ENCODE measurements at places on chromosomes 11 and 22.

- no peak for DNase-seq
Observed at GRCh38 chr11:13260201-13260962, 17.2 kb upstream of the BMAL1 start.

DNA sequence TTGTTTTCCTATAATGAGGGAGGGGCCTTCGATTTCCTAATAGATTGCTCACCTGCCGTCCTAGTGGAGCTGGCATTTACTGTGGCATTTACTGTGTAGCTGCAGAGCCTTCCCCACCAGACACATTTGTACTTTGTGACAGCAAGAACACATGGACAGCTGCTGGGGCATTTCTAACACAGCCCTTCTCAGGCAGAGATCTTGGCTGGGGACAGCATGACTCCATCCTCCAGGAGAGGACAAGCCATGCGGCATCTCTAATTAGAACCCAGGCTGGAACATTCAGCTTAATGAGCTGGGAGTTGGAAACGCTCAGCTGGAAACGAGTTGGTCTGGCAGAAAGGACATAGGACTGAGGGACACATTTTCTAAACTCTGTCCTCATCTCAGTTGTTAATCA is 887.5 kb downstream of the NTM start:
- DNase-seq, result no peak

GRCh38 chr11:8381343-8381742 is 117.7 kb upstream of the LMO1 start:
- DNase-seq, result no peak

DNA sequence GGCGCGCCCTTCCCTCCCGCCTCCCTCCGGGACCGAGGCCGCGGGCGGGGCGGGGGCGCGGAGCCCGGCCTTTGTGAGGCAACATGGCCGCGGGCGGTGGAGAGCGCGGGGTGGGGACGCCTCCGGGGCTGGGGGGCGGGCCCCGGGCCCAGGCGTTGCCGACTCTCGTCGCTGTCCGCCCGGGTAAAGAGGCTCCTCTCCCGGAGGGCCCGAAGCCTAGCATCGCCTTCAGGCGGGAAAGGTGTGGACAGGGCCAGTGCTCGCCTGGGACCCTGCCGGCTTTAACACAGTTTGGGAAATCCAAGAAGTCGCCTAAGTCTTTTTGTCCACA is 369 bp downstream of the DGCR8 start:
- no peak for DNase-seq

- DNase-seq, result no peak
Observed at GRCh38 chr11:95378111-95378510, 147.1 kb upstream of the SESN3 start.

DNA sequence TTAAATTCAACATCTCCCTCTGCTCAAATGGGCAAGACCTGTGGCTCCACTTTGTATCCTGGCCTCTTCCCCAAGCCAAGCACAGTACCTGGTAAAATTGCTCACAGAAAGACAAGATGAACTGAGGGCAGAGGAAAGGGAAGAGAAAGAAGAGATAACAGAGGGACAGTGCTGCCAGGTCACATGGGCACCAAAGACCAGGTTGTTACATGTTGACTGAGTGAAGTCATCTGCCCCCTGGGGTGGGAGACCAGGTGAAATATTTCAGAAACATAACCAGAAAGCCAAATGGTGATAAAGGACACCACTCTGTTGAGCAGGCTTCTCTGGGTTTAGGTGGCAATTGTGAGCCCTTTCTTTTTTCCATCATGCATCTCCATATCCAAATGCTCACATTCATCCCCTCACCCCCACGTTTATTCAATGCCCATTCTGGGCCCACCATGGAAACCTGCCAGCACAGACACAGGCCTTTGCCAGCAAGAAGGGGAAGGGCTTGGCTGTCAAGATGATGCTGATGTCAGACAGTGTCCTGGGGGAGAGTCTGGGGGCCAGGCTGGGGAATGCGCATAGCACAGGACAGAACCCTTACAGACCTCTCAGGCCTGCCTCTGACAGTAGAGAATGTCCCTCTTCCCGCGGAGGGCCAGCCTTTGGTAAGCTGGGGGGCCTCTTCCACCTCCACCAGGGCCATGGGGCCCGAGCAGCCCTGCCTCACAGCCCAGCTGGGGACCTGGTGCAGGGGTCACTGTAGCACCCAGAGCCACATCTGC is 51.6 kb downstream of the DGCR2 start:
- DNase-seq, result no peak

GRCh38 chr11:82732348-82732733 is 1.3 kb downstream of the FAM181B start:
- DNase-seq, result no peak

- no peak for DNase-seq
Observed at GRCh38 chr11:73004088-73004487, 138.0 kb downstream of the FCHSD2 start.

DNA sequence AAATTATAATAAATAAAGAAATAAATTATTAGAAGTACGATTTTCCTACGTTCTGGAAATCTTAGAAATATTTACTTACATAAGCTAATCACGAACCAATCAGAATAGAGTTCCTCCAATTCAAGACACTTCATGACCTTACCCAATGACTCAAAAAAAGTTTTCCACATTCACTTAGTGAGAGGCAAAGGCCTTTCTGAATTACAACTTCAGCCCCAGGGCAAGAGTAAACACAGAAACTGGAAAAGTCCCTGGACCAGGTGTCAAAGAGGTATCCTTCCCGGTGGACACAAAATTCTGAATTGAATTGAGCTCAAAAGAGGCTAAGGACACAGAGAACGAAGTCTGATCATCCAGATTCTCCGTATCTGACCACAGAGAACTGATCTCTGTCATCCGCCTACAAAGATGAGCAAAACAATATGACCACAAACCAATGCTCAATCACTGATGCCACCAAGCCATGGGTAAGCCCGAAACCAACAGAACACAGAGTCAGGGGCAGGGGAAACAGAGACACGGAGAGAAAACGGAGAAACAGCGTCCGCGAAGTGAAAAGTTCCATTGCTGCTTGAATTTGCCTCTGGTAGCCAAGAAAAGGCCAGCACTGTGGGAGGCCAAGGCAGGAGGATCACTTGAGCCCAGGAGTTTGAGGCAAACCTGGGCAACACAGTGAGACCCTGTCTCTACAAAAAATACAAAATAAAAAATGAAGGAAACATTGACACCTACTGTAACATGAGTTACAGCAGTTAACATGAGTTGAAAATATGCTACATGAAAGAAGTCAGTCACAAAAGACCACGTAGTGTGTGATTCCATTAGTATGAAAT is 6.8 kb downstream of the BID start:
- DNase-seq, result no peak

Measured in KBM-7 (cell line).